D341Med (cell line): ENCODE measurements at places on chromosomes 3 and 15.

- DNase-seq, result peak; percentile 86
Measured at GRCh38 chr3:119322835-119323722, 28.9 kb downstream of the ARHGAP31 start.

- DNase-seq, result no peak
Measured at GRCh38 chr15:67117370-67117769, 52.0 kb downstream of the SMAD3 start.

GRCh38 chr3:46200790-46201189, 7.3 kb downstream of the CCR1 start:
- no peak for DNase-seq

- peak; percentile 70 for DNase-seq
Measured at GRCh38 chr3:193190146-193190786, 50.8 kb upstream of the PLAAT1 start.

DNA sequence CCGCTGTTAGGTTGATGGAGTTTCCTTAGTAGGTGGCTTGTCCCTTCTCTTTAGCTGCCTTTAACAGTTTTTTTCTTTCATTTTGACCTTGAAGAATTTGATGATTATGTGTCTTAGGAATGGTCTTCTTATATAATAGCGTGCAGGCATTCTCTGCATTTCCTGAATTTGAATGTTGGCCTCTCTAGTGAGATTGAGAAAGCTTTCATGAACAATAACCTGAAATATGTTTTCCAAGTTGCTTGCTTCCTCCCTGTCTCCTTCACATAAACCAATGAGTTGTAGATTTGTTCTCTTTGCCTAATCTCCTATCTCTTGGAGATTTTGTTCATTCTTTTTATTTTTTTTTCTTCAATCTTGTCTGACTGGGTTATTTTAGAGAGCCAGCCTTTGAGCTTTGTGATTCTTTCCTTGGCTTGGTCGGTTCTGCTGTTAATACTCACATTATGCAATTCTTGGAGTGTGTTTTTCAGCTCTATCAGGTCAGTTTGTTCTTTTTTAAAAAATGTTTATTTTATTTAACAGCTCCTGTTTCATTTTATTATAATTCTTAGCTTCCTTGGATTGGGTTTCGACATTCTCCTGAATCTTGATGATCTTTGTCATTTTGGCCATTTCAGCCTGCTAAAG, 627.9 kb downstream of the SI start:
- DNase-seq, result no peak

- DNase-seq, result no peak
Measured at GRCh38 chr15:72472992-72473610, 1.0 kb upstream of the ARIH1 start.

DNA sequence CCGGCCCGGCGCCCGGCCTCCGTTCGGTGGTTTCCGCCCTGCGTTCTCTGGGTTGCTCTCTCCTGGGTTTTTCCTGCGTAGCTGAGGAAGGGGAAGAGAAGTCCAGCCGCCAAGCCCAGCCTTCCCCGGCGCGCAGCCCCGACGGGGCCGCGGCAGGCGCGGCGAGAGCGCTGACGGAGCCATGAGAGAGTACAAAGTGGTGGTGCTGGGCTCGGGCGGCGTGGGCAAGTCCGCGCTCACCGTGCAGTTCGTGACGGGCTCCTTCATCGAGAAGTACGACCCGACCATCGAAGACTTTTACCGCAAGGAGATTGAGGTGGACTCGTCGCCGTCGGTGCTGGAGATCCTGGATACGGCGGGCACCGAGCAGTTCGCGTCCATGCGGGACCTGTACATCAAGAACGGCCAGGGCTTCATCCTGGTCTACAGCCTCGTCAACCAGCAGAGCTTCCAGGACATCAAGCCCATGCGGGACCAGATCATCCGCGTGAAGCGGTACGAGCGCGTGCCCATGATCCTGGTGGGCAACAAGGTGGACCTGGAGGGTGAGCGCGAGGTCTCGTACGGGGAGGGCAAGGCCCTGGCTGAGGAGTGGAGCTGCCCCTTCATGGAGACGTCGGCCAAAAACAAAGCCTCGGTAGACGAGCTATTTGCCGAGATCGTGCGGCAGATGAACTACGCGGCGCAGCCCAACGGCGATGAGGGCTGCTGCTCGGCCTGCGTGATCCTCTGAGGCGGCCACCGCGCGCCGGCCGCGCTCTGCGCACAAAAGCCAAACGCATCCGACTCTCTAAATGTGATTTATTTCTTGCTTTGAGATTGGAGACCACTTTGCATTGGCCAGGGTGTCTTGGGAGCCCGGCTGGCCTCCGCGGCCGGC, 727 bp downstream of the RAP2B start:
- peak; percentile 64 for DNase-seq

DNA sequence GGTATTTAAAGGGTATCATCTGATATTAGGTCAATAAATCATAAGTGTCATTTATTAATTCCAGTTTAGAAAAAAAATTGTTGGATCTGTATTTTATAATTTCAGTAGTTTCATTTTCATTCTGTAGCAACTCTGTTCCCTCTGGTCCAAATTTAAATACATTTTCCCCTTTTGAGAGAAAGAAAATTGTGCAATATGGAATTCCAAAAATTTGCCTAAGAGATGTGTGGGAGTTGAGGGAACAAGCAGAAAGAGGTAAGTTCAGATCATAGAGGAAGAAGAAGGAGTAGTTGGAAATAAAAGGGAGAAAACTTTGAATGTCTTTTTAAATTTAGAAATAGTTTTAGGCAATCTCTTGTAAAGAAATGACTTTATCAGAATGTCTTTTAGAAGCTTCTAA, 48.9 kb upstream of the MME start:
- DNase-seq, result no peak

GRCh38 chr15:89586651-89587050, 11.4 kb downstream of the TICRR start:
- no peak for DNase-seq

GRCh38 chr15:97623091-97623661, 337.3 kb upstream of the ARRDC4 start:
- no peak for DNase-seq

GRCh38 chr15:31245756-31246155, 80.9 kb upstream of the KLF13 start:
- DNase-seq, result no peak

GRCh38 chr15:27549746-27550145, 549.4 kb downstream of the OCA2 start:
- DNase-seq, result no peak
